ENCODE measurements at places on chromosomes 7 and 10.

DNA sequence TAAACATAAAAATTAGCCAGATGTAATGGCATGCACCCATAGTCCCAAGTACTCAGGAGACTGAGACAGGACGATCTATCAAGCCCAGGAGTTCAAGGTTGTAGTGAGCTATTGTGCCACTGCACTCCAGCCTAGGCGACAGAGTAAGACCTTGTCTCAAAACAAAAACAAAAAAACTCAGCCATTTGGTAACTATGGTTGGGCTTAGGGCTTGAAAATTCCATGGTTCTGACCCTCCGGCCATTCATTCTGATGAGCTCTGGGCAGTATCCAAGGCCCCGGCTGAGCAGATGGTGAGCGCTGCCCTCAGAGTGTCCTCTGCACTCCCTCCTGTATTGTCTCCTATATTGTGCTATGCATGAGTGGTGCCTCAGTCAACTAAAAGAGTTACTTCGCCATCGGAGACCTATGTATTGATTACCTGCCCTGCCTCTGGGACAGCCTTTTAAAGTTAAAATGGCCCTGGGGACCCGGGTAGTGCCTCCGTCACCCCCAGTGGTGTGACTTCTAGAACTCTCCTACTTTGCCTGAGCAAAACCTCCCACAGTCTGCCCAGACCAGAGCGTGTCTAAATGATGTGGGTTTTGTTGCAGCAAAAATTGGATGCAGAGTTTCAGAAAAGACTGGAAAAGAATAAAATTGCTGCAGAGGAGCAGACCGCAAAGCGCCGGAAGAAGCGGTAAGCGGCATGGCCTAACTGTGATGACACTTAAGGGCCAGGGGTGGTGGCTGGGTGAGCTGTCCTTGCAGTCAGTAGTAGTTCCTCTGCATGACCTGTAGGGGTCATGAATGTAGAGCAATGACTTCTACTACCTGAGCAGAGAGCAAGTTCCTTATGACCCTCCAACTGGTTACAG, 8.1 kb downstream of the PRKRIP1 start:
- DNase-seq = no peak

GRCh38 chr10:76298329-76298728, 866.9 kb downstream of the LRMDA start:
- no peak for DNase-seq

DNA sequence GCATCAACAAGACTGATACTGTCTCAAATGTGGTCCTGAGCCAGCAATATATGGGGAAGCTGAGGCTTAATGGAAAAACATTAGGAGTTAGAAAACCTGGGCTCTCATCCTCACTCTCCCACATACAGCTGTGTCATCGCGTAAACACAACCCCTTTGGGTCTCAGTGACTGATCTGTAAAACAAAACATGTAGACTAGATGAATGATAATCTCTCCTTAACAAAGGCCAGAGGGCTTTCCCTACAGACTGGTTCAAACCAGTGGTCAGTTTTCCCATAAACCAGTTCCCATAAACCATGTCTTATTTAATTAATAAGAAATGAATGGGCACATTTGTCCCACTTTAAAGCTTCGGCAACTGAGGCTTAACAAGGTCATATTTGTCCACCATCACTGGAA, 48.1 kb downstream of the OSBPL3 start:
- no peak for DNase-seq

DNA sequence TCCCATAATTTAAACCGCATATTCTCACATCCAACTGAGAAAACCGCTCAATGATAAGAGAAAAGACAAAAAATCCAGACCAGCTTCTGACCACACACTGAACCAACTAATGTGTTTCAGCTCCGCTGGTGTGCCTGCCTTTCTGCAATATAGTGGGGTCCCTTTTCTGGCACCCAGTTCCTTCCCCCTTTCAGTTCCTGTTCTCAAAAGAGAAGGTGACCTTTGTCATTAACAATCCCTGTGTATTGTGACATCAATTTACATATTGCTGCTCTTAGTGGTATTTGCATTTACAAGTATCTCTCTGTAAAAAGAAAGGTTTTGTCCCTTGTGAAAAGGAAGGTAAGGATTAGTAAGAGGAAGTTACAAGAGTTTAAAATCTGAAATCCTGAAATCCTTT, 1.4 kb downstream of the PPP1R17 start:
- DNase-seq = no peak

DNA sequence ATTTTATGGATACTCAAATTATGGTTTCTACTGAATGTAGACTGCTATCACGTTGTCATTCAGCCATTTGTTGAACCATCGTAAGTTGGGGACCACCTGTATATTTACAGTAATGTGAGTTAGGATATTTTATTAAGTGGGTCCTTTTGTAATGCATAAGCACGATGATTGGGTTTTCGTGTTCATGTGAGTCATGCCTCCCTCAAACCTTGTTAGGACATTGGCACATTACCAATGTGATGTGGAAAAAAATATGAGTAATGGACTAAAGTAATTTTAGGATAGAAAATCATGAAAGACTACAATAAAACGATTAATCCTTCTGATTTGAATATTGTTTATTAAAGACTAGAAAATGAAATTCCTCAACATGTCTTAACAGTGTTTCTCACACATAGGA, 8.7 kb downstream of the SMC3 start:
- no peak for DNase-seq

GRCh38 chr10:5563991-5564536, 39.3 kb downstream of the CALML3 start:
- peak; percentile 14 for DNase-seq

DNA sequence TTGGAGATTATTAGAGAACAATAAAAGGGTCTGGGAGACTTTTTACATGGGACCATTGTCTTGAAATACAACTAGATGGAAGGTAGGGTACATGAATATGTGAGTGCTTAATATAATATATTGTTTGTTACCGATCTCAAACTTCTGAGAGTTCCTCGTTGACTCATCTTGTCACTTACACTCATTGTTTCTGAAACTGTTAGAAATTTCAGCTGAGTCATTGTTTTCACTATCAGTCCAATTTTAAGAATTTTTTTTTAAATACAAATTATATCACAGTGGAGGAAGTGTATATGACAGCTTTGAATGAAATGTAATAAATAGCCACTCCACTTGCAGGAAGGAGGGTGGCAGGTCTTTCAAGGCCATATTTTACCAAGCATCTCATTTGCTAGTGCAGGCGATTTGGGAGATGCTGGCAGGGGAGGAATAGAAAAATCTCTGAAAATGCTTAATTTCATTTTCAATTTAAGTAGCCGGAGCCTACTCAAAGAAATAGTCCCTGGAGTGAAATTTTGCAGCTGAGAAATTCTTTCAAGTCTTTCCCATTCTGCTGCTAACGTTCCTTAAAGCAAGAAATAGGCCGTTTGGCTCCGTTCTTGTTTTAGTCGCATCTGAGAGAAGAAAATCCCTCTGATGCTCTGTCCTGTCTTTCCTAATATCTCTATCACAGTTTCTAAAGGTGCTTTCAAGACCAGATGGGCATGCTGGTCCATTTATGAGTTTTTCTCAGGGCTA, 1404.2 kb upstream of the CELF2 start:
- DNase-seq = no peak

DNA sequence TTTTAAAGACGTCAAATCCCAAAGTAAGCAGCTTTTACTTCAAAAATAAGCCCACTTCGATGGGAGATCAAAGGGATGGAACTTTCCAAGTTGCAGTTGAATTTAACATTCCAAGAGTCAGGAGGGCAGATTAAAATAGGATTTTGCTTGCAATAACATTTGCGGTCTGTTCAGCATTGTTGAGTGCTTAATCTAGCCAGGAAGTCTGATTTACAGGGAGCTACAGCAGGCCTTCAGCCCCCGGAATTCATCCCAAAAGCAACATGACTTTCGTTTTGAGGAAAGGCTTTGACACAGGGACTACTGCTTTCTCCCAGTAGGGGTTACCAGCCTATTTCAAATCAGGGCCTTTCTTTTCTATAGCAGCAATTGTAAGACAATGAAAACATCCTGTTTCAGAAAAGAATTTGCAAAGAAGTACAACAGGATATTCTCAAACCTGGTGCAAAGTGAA, 279.6 kb upstream of the PITRM1 start:
- DNase-seq = no peak

DNA sequence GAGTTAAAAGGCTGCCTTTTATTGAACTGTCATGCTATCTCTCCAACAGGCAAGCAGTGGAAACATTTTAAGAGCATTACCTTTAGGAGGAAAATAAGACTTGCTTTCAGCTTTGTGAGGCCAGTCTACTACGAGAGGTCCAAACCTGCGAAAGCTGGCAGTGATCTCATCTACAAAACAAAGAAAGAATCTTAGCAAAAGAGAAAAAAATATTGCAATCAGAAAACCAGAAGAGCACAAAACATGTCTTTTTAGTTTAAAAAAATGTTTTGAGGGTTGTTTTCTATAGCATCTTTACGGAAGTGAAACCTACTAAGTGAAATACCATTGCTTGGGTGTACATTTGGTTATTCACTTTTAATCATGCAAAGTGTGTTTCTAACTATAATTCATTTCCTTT, 147.9 kb downstream of the CPEB3 start:
- no peak for DNase-seq

DNA sequence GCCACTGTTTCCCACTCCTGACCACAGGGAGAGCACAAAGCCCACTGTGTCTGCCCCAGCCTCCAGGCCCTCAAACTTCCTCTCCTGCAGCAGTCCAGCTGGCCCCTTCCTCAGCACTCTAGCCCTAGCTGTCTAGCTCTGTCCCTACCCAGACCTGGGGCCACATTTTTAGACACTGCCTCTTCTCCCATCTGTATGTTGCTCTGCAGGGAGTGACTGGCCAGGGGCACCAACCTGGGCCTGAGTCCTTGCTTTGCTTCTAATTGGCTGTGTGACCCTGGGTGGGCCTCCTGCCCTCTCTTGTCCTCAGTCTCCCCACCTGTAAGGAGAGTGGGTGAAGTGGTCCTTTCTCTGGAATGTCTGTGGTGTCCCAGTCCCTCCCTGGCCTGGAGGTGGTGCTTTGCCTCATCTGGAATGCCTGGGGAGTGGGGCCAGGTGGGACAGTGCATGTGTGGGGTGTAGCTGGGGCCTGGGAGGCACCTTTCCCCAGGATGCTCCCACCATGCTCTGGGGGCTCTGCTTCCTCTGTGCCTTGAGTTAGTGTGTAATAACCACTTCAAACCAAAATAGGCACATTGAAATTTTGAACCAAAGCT, 25.1 kb downstream of the AQP1 start:
- no peak for DNase-seq

- no peak for DNase-seq
Measured at GRCh38 chr7:158024881-158025280, 562.7 kb downstream of the PTPRN2 start.

DNA sequence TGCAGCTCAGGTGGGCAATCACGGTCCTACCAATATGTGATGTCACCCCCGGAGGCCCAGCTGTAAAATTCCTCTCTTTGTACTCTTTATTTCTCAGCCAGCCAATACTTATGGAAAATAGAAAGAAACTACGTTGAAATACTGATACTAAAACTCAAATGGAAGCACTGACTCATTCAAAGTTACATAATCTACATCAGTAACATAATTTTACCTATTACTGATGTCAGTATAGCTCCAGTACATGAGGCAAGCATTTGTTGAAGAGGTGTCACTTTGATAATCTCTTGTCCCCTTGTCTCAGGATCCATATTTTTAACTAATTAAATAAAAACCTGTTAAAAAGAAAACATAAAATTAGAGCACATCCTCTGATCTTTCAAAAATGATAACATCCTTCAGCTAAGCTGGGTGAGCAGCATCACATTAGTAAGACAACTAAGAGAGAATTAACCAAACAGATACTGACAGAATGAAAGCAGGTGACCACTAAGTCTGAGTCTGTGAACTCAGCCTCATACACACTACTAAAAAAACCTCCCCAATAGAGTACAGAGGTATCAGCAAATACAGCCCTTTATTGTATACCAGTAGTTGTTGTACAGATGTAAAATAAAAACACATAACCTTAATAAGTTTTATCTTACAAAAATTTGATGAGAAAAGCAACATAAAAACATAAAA, 17.6 kb downstream of the SLC25A40 start:
- no peak for DNase-seq

GRCh38 chr7:87105401-87105800, 45.9 kb upstream of the ELAPOR2 start:
- DNase-seq = no peak

GRCh38 chr7:101608772-101609713, 20.1 kb downstream of the MYL10 start:
- no peak for DNase-seq

- no peak for DNase-seq
Measured at GRCh38 chr10:62616885-62617590, 187.5 kb upstream of the ADO start.

DNA sequence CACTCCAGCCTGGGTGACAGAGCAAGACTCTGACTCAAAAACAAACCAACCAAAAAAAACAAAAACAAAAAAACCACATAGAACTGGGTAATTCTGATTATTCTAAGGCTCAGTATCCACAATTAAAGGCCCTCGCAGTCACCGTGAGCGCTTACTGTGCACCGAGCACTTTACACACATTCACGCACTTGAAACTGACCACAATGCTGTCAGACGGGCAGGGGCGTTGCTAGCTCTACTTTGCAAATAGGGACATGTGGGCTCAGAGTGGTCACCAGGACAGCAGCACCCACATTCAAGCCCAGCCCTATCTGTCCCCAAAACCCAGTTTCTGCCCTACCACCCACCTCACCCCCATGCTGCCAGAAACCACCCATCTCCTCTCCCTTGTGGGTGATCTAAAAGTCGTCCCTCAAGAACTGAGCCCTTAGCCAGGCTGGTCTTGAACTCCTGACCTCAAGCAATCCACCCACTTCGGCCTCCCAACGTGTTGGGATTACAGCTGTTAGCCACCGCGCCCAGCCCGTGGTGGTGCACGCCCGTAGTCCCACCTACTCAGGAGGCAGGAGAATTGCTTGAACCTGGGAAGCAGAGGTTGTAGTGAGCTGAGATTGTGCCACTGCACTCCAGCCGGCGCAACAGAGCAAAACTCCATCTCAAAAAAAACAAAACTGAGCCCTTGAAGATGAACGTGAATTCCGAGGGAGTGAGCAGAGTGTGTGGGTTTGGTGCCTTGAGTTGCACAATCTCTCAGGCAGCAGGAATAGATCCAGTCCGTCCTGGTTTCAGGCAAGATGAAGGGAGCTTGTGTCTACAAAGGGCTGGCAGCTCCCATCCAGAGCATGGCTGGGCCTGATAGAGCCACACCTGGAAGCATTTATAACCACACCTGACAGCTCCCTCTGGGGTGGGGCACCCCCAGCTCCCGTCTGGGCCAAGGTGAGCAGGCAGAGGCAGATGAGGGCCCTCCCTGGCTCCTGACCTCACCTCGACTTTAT, 5.4 kb upstream of the HSPB1 start:
- no peak for DNase-seq

GRCh38 chr7:157596881-157597280, 260.1 kb downstream of the DNAJB6 start:
- DNase-seq = no peak

DNA sequence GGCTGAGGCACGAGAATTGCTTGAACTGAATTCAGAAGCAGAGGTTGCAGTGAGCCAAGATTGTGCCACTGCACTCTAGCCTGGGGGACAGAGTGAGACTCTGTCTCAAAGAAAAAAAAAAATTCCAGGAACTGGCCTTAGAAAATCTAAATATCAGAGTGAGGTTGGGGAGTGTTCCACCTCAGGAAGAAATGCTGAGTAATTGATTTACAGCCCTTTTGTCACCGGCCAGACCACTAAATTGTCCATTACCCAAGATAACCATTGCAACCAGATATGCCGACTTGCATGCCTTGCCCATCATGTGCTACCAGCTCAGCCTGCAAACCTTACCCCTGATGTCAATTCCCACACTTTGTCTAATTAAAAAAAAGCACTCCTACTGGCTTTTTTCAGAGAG, 42.4 kb downstream of the CRCP start:
- DNase-seq = no peak

GRCh38 chr7:68707159-68707558, 891.1 kb upstream of the AUTS2 start:
- no peak for DNase-seq
